ENCODE measurements at places on chromosomes 13 and 19. TPM values are rescaled to one million over a fixed set of nuclear protein-coding genes. Genes with fewer than 3 reads are reported as not detected.

The PEAK3 gene
- not detected for total RNA-seq

The PNMA8B gene
- total RNA-seq = 0.05 TPM

The PTOV1 gene
- 108 TPM for total RNA-seq

DNA sequence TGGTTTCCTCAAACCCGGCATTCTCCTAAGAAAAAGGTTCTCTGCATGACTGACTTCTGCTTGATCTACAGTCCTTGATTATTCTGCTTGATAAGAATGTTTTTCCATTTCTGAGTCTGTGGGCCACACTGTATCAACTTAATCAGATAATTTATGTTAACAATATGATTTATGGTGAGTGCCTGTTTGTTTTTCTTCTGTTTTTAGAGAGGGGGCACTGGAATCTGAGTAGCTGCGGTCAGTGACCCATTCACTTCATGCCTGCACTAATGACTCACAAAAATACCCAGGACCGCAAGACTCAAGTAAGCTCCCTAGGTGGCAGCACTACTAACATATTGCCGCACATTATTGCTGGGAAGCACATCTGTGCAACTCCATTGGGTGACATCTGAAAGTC, 542.3 kb upstream of the ATXN8OS start:
- H3K27me3 ChIP-seq = no peaks in the 10 kb centered on the region
- H3K36me3 ChIP-seq = no peaks in the 10 kb centered on the region
- H3K4me1 ChIP-seq = no peaks in the 10 kb centered on the region
- no peak overlapping the region for H3K4me3 ChIP-seq

GRCh38 chr13:34620074-34620850, 321.8 kb upstream of the NBEA start:
- DNase-seq = no peak
- H3K4me1 ChIP-seq = no peaks in the 10 kb centered on the region
- H3K27me3 ChIP-seq = no peaks in the 10 kb centered on the region
- no peak overlapping the region for H3K4me3 ChIP-seq
- no peaks in the 10 kb centered on the region for H3K36me3 ChIP-seq

DNA sequence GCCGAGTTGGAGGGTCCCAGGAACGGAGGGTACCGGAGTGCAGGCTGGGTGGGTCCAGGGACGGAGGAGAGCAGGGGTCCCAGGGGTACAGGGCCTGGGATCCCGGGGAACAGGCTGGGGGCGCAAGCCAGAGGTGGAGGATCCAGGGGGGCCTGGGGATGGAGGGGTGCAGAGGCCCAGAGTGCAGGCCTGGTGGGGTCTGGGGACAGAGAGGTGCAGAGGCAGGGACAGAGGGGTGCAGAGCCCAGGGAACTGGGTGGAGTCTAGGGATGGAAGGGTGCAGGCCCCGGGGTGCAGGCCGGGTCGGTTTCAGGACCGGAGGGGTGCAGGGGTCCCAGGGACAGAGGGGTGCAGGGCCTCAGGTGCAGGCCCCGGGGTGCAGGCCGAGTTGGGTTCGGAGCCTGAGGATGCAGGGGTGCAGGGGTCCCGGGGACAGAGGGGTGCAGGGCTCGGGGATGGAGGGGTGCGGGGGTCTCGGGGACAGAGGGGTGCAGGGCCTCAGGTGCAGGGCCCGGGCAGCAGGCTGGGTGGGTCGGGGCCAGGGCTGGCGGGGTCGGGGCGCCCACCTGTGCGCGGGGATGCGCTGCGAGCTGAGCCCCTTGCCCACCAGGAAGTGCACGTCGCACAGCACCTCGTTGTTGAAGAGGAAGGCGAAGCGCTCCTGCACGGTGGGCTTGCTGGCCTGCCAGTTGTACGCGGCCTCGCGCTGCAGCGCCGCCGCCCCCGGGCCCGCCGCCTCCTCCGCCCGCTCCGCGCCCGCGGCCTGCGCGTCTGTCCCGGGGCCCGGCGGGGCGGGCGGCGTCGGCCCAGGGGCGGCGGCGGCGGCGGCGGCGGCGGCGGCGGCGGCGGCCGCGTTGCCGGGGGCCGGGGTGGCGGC, 545 bp downstream of the BTBD2 start:
- H3K27me3 ChIP-seq = no peaks in the 10 kb centered on the region
- peak; percentile 40 for DNase-seq
- H3K27ac ChIP-seq = no peak overlapping the region
- peak overlapping the region; percentile 65 for H3K4me3 ChIP-seq
- peaks cover 19% of the 10 kb centered on the region for H3K4me1 ChIP-seq

DNA sequence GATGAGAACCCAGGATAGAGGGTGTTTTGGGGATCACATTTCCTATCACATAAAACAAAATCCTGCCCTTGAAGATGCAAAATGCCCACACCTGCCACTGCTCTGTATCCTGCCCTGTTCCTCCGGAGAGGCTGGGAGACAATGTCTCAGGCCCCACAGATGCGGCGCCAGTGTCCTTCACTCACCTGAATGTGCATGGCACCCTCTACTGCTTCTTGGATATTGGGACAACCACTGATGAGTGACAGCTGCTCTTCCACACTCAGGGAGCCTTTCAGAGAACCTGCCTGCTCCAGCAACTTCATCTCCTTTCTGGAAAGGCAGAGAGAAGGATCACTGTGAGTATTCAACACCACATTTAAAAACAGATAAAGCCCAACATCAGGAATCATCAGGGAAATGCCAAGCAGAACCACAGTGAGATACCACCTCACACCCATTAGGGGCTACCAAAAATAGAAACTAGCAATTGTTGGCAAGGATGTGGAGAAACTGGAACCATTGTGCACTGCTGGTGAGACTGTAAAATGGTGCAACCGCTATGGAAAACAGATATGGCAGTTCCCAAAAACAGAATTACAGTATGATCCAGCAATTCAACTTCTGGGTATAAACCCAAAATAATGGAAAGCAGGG, 36.4 kb downstream of the CRYL1 start:
- no peak overlapping the region for H3K4me3 ChIP-seq
- H3K4me1 ChIP-seq = peaks cover 3% of the 10 kb centered on the region
- peaks cover 6% of the 10 kb centered on the region for H3K36me3 ChIP-seq

DNA sequence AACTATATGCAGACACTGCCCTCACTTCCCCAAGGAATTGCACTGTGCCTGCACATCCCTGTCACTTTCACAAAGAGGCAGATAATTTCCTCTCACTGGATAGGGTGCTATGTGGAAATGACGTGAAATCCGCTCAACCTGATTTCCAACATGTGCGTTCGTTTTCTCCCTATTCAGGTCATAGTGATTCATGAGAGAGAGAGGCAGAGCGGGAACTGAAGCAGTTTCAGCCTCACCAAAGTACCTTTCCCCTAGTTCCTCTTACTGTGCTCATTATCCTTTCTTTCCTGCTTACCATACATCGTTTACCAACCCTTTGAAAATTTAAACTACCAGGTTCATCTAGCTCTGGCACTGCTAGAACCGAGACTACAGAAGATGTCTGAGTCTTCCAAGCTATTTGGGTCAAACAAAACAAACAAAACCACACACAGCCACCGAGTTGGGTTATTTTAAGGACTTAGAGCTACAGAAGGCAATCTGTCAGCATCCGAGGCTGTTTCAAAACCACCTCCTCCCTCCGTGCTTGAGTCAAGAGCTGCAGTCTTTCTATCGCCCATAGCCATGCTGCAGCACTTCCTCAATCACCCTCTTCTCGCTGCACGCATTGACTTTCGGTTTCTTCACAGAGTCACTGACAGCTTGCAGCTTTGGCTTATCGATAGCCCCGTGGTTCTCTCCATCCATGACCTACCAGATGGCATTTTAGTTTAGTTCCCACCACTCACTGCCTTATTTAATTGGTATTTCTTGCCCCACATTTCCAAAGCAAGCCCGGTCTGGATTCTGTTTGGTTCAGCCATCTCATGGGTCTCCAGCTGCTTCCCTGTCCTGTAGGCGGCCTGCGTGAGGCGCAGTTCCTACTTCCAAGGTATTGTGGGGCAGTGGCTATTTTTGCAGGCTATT, 1395.8 kb downstream of the EFNB2 start:
- no peaks in the 10 kb centered on the region for H3K36me3 ChIP-seq
- no peaks in the 10 kb centered on the region for H3K27me3 ChIP-seq
- peak overlapping the region; percentile 89 for H3K4me3 ChIP-seq
- H3K4me1 ChIP-seq = peaks cover 18% of the 10 kb centered on the region
- DNase-seq = peak; percentile 72

DNA sequence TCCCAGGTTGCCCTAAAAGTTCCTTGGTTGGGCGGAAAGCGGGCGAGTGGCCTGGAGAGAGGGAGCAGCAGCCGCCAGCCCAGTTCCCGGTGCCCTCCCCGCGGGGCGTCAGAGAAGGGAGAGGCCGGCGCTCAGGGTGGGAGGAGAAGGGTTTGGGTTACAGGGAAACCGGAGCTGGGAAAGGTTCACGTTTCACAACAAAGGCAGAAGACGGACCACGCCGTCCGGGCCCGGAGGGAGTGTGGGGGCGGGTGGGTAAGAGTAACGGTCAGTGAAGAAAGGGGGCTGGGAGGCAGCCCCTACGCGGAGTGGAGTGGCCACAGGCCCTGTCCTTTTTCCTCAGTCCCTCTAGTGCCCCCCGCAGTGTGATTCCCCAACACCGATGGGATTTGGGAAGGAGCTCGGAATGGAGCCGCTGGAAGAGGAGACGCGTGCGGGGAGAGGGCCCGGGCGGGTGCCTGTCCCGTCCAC, 1.6 kb downstream of the SIX5 start:
- DNase-seq = no peak
- H3K4me3 ChIP-seq = peak overlapping the region; percentile 26
- no peak overlapping the region for H3K27ac ChIP-seq
- H3K27me3 ChIP-seq = peaks cover 15% of the 10 kb centered on the region

GRCh38 chr13:25232937-25233515, 54.3 kb downstream of the MTMR6 start:
- H3K4me1 ChIP-seq = no peaks in the 10 kb centered on the region
- DNase-seq = no peak
- H3K27me3 ChIP-seq = peaks cover 8% of the 10 kb centered on the region
- H3K27ac ChIP-seq = no peak overlapping the region

DNA sequence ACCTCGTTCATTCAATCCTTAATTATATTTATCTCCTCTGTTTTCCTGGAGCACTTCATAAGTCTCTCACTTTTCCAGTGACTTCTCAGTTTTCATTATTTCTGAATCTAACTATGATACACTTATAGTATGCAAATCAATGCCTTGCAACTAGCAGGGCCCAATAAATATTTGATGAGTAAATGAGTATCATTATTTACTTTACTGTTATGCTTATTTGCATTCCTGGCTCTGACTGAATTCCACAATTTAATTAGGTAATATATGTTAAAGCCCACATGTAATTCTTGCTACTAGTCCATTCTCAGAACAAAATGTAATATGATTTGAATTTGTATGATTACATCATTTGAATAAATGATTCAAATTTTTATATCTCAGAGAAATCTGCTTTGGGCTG, 1595.1 kb upstream of the MIR17HG start:
- H3K36me3 ChIP-seq = no peaks in the 10 kb centered on the region
- H3K4me3 ChIP-seq = no peak overlapping the region
- no peak for DNase-seq

- no peak for DNase-seq
- H3K36me3 ChIP-seq = peaks cover 11% of the 10 kb centered on the region
- no peaks in the 10 kb centered on the region for H3K27me3 ChIP-seq
- H3K4me3 ChIP-seq = no peak overlapping the region
Measured at GRCh38 chr13:20824762-20825476, 51.2 kb upstream of the EEF1AKMT1 start.

- no peak overlapping the region for H3K4me3 ChIP-seq
- H3K36me3 ChIP-seq = no peaks in the 10 kb centered on the region
- H3K27me3 ChIP-seq = peaks cover 8% of the 10 kb centered on the region
- H3K27ac ChIP-seq = no peak overlapping the region
Measured at GRCh38 chr19:30806311-30806710, 434.1 kb downstream of the ZNF536 start.

DNA sequence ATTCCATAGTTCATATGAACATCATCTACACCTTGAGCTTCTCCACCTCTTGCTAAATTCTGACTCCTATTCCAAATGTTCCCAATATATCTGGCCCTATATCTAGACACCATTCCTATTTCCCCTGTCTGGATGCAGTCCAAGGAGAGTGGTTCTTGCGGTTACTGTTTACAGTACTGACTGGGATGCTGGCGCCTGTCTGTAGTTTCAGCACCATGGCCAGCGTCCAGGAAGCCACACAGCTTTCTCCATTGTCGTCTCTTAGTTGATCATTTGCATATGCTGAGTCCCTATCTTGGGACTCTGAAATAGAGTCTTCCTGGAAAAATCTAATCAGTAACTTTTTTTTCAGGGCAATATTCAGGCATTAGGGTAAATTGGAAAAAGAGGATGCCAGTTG, 14.9 kb downstream of the LAIR2 start:
- DNase-seq = peak; percentile 72
- peaks cover 35% of the 10 kb centered on the region for H3K27me3 ChIP-seq
- peaks cover 2% of the 10 kb centered on the region for H3K36me3 ChIP-seq
- H3K4me3 ChIP-seq = no peak overlapping the region

DNA sequence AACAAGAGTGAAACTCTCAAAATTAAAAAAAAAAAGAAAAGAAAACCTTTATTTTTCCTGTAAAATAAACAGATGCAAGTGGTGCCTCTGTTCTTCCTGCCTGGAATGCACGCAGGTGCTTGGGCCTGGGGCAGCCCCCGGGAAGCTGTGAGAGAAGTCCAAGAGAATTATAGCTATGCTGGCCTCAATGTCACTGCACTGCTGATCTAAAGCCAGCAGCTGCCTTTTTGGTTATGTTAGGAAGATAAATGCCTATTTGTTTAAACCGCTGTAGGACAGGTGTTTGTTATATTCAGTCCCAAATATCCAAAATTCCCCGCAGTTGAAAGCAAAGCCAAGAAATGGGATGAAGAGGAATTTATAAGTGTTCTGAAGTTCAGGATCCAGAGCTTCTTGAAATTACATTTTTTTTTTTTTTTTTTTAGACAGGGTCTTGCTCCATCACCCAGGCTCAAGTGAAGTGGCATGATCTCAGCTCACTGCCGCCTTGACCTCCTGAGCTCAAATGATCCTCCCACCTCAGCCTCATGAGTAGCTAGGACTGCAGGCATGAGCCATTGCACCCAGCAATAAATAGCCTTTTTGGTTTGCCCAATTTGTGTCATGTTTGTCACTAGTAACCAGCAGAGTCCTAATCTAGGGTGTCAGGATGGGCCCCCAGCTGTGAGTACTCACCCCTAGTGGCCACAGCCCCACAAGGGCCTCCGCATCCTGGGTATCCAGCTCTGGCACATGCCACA, 2.2 kb downstream of the RINL start:
- peaks cover 31% of the 10 kb centered on the region for H3K4me1 ChIP-seq
- DNase-seq = no peak
- no peaks in the 10 kb centered on the region for H3K27me3 ChIP-seq
- peak overlapping the region; percentile 39 for H3K4me3 ChIP-seq
- H3K36me3 ChIP-seq = peaks cover 11% of the 10 kb centered on the region

GRCh38 chr13:27913160-27913559, 6.6 kb upstream of the PDX1 start:
- peaks cover 10% of the 10 kb centered on the region for H3K4me1 ChIP-seq
- H3K36me3 ChIP-seq = no peaks in the 10 kb centered on the region
- H3K27me3 ChIP-seq = peaks cover 29% of the 10 kb centered on the region
- DNase-seq = no peak

- H3K4me1 ChIP-seq = no peaks in the 10 kb centered on the region
- H3K4me3 ChIP-seq = no peak overlapping the region
- H3K36me3 ChIP-seq = no peaks in the 10 kb centered on the region
- peaks cover 43% of the 10 kb centered on the region for H3K27me3 ChIP-seq
- no peak for DNase-seq
Measured at GRCh38 chr13:101919541-101920181, 467.2 kb downstream of the ITGBL1 start.
